ENCODE measurements at places on chromosomes 3 and 15.

DNA sequence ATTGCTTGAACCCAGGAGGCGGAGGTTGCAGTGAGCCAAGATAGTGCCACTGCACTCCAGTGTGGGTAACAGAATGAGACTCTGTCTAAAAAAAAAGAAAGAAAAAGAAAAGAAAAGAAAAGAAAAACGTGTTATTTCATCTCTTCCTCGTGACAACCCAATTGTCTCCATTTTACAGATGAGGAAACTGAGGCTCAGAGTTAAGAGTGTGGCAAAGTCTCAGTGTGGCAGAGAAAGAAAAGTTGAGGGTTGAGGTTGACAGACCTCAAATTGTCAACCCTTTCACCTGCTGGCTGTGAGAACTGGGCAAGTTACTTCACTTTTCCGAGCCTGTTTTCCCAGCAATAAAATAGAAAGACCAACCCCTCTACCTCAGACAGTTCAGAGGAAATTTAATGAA, 59.6 kb downstream of the TM4SF4 start:
- DNase-seq, result no peak

- no peak for DNase-seq
These were observed 256.4 kb upstream of the SOX2 start for GRCh38 chr3:181455276-181455675.

GRCh38 chr3:138124706-138125355, 7.4 kb downstream of the A4GNT start:
- DNase-seq, result no peak

DNA sequence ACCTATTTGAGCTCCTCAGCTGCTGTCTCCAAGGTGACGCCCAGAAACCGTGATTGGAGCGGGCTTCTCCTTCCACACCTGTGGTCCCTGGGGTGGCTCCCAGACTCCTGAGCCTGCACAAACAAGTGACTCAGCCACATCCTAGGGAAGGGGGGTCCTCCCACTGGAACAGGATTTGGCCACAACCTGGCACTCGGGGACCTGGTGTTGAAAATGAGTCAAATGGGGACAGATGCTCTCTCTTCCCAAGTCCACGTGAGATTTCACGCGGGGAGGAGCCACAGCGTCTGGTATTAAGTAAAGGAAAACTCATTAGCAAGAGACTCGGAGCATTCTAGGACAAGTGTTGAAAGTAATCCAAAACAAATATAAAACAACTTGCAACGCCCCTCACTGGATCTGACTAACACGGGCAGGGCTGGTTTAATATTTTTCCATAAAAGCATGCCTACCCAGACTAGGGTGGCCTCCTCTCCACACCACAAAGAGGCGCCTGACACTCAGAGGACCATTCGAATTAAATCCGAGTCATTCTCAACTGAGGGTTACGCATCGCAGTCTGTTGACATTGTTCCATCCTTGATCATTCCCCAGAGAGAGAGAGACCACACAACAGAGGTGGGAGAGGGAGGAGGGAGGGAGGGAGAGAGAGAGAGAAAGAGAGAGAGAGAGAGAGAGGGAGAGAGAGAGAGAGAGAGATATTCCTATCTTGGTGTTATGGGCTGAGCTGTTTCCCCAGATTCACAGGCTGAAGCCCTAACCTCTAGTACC, 74.4 kb downstream of the MGLL start:
- no peak for DNase-seq

DNA sequence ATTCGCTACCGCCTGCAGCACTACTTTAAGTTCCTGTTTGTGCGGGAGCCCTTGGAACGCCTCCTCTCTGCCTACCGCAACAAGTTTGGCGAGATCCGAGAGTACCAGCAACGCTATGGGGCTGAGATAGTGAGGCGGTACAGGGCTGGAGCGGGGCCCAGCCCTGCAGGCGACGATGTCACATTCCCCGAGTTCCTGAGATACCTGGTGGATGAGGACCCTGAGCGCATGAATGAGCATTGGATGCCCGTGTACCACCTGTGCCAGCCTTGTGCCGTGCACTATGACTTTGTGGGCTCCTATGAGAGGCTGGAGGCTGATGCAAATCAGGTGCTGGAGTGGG, 995 bp downstream of the CHST14 start:
- no peak for DNase-seq

GRCh38 chr3:79477242-79477641, 290.6 kb downstream of the ROBO1 start:
- no peak for DNase-seq

GRCh38 chr15:97963779-97964178, 3.3 kb downstream of the ARRDC4 start:
- DNase-seq, result no peak

GRCh38 chr15:75723847-75724660, 11.4 kb upstream of the CSPG4 start:
- peak; percentile 21 for DNase-seq

DNA sequence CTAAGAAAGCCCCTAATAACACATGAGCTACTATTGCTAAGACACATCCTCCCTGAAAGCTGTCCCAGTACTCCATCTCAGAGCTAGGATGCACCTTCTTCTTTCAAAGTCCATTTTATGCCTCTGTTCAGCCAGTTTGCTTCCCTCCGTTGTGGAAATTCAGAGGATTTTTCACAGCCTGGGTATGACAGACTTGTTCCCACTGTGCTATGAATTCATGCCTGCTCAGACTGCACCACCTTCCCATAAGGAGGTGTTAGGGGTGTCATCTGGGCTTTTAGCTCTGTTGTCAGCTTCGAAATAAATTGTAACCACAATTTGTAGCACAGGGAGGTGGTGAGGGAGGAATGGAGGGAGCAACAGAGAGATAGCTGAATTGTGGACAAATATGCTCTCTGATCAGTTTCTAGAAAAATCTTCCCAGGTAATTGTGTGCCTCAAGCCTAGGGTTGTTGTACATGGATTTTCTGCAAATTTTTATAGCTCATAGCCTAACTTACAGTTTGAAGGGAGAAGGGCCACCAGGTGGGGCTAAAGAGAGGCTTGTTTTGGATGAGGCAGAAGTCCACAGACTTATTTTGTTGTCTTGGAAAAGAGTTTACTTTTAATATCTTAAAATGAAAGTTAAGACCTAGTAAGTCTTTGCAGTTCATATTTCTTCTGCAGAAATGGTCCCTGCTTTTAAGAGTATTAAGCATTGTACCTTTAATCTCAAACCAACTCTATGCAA, 462.0 kb downstream of the PDCD6IP start:
- DNase-seq, result no peak

- peak; percentile 61 for DNase-seq
These were observed 38.8 kb downstream of the TMEM40 start for GRCh38 chr3:12719984-12720898.

DNA sequence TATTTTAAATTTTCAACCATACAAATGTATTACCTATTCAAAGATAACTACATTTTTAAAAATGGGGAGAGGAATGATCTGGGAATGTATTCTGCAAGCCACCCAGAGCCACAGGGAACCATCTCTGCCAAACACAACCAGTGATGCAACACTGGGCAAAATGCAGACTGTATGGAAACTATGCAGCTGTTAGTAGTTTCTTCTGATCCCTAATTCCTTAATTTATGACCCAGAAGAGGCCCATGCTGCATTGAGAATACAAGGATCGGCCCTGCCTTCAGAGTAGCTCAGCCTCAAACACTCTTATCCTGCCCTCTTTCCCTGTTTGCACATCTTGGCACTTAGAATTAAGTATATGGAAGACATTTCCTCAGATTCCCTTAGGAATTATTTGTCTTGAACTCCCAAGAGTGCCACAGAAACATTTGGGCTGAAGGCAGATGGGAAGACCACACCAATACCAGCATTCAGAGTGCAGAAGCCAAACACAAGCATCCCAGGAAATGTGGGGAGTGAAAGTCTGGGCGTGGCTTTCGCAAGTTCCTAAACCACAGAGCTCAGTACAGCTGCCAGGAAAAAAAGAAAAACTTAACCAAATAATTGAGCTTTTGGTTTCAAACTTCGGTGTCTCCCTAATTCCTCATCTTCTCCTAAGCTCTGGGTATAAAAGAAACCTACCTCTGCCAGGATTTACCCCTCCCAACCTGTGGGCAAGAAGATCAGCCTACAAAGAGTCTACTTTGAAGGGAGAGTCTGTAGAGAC, 5.3 kb downstream of the SNUPN start:
- DNase-seq, result no peak

Data from effector CD4-positive, alpha-beta T cell (primary cell).